Activated CD8-positive, alpha-beta memory T cell treated with anti-CD3 and anti-CD28 coated beads for 24 hours (primary cell): ENCODE measurements at places on chromosomes 4 and X.

- no peak for DNase-seq
These were observed 25.3 kb upstream of the CYBB start for GRCh38 chrX:37754516-37754915.

DNA sequence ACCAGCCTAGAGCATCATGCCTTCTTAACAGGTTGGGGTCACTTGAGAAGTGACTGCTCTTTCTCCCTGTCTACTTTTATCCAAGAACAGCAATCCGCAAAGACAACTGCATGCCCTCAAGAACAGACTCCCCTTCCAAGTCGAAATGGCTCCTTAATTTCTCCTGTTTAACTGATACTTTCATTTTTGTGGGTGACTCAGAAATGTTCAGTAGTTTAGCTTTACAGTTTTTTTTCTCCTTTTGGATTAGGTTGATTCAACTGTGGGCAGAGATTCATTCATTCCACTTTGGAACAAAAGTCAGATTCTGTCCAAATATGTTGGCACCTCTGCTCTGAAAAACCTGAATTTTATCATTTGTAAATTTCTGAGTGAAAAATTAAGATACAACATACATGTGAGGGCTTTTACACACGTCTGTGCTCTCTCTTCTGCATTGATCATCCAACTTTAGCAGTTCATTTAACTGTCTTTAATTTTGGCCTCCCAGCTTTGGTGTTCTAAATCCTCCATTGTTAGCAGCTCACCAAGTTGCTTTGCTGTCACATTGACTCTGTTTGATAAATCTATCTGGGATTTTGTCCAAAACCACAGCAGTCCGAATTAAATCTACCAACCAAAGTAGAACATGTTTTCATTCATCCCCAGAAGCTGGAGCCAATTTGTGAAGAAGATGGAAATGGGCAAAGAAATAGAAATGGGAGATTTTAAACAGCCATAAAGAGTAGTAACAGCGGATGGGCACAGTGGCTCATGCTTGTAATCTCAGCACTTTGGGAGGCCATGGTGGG is 50.0 kb downstream of the HOPX start:
- no peak for DNase-seq

DNA sequence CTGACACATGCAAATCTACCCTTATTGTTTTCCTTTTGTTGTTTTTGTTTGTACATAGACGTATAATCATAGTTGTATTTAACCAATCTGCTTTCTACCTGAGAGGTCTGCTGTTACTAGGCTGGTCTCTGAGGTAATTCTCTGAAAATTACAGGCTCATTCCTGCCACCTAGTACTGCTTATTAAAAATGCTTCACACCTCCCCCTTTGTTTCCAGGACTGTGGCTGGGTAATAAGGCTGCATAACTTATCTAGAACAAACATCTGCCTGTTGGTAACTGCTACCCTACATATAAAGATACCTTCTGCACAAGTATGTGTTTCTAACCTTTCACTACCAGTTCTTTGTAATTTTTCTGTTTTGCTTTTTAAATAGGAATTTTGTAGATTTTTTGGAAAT is 34.2 kb downstream of the COX7B2 start:
- DNase-seq = no peak

DNA sequence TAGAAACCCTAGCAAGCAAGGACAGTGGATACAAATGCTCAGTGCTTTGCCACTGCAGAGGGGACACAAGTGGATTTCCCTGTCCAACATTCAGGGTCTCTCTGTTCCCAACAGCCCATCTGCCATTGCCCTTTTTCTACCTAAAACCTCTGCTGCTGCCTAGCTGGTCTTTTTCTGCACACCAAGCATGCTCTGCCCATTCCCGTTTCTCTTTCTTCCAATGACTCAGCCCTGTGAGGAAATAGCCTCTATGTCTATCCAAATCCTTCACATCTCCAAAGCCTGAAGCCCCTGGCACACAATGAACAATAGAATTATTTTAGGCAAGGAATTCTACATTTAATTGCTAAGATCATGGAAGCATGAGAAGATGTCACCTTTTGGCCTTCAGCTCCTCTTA is 5.7 kb upstream of the AMELX start:
- DNase-seq = no peak

DNA sequence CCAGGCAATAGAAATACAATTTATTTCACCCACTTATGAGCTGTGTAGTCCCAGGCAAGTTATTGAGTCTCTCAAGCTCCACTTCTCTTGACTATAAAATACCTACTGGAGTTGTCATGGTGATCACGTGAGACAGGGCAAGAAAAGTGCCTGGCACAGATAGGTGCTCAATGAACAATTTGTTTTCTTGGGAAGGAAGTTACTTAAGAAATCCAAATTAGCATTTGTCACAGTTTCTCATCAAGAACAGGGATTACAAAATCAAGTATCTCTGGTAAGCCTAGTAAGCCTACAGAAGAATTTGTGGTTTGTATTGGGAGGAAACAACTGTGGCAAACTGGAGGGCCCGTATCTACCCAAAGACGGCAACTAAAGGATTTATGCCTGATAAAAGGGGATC is 37.5 kb upstream of the RASGEF1B start:
- no peak for DNase-seq

GRCh38 chrX:107602694-107603239 is 25.5 kb upstream of the PRPS1 start:
- DNase-seq = no peak

DNA sequence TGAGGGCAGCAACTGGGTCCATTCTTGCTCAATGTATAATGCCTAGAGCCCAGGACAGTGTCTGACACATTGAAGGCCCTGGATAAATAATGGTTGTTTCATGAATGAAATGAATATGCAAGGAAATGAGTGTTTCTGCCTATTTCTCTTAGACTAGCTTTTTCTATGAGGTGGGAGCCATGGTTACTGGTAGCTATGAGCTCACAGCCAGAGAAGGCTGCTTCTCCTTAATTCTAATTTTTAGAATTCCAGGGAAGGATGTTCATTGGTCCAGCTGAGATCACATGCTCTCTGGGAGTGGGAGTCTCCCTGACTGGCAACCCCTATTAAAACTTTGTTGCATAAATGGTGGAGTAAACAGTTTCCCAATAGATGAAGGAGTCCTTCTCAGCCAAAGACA is 9.7 kb upstream of the DCUN1D4 start:
- DNase-seq = no peak

DNA sequence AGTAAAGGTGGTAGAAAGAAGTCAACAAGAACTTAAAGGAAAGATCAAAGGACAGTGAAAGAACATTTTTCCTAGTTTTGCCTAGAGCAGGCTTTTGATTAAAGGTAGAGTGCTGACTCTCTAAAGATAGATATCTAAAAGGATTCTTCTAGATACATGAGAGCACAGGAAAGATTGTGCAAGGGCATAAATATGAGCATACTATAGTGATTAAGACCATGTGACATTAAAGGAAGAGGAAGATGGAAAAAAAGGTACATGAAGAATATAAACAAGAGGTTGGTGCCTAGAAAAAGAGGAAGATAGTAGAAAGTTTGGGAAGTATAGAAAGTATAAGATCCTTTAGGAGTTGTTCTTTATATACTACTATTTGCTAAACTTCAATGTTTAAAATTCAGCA is 26.1 kb upstream of the TET2 start:
- no peak for DNase-seq

DNA sequence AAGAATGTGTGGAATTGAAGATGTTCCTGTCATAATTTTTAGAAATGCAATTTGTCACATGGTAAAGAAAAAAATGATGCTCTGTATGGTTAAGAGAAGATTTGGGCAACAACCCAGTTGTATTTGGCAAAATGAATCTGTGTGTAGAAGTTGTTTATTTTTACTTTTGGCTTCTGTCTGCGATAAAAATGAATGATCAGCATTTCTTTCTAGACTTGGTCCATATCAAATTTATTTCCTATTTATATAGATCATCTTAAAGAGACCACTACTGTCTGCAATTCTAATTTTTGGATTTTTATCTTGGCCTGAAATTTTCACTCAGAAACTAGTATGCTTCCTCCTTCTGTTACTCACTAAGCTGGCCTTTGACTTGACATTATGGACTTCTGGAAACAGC is 396.9 kb downstream of the FAM47A start:
- no peak for DNase-seq

DNA sequence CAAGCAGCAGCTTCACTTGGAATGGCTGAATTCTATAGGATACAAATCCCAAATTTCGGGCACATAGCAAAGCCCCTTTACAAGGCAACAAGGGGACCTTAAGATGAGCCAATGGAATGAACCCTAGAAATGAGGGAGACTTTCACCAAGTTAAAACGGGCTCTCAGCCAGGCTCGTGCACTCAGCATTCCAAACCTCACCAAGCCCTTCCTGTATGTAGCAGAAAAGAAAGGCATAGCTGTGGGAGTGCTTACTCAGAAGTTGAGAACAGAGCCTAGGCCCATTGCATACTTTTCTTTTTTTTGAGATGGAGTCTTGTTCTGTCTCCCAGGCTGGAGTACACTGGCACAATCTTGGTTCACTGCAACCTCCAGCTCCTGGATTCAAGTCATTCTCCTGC is 10.8 kb upstream of the HERC5 start:
- no peak for DNase-seq

- no peak for DNase-seq
These were observed 32.4 kb downstream of the IGFBP7 start for GRCh38 chr4:57077550-57078343.

DNA sequence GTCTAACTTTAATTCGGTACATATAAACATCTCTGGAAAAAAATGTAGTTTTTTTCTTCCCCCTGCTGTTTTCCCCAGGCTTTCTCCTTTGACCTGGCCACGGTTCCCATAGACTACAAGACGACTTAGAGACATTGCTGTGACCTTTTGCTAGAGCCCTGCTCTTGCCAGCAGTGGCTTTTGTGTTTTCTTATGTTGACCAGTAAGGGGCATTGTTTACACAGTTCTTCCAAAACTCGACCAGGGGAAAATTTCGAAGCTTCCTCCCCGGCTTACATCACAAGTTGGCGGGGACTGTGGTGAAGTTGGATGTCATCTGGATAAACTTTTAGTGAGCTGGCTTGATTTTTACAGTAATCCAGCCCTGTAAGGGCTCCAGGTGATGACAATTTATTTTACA is 9.3 kb downstream of the CCDC160 start:
- no peak for DNase-seq

DNA sequence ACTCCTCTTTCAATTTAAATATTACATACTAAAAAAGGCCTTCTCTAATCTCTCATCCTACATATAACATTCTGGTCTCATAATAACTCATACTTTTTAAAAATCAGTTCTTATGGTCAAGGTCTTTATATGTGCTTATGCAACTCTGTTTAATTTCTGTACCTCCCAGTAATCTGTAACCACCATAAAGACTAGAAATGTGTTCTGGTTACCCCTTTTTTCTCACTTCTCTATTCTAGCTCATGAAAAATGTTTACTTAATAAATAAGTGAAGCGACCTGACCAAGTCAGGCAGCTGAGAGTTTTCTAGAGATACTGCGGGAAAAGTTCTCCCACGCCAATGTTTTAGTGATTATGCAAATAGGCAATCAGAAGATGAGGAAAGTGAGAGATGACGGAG is 548.8 kb upstream of the FAM241A start:
- no peak for DNase-seq
